ENCODE measurements at places on chromosomes 12 and 14.
A peak's percentile ranks its signal among the peaks of the same experiment; 100 is the strongest.

DNA sequence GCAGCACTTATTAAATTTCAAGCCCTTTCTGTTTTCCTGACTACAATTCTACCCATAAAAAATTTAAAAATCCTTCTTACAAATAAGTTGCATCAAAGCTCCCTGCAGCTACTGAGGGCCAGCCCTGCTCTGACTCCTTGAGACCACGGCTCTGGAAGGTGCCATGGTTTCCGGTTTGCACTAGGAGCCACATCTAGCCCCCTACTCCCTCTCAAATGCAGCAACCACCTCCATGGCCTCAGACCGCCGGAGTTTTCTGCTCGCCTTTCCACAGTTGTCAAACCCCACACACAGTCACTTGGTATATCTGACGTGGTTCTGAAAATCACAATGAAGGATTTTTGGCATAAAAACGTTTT is 30.1 kb downstream of the P2RX4 start:
- H3K4me1 ChIP-seq = peaks cover 5% of the 10 kb centered on the region
- H3K27me3 ChIP-seq = no peaks in the 10 kb centered on the region
- peaks cover 19% of the 10 kb centered on the region for H3K36me3 ChIP-seq
- H3K4me3 ChIP-seq = no peak overlapping the region

DNA sequence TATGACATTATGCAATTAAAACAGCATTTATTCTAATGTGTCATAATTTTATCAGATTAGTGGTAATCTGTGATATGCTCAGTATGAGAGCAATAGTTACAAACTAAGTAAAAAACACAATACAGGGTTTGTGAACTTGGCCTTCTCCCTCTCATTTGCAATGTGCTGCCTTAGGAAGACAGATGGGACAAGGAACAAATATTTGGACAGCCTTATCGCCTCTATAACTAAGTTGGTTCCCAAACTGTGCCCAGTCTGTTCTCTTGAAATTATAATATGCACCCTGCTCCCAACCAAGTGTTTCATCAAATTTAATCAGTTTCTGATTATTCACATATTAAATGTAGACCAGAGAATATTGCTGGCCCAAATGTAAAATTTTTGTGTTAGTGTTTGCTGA is 22.7 kb downstream of the MGST1 start:
- H3K36me3 ChIP-seq = peaks cover 2% of the 10 kb centered on the region
- no peaks in the 10 kb centered on the region for H3K27me3 ChIP-seq
- DNase-seq = no peak
- H3K27ac ChIP-seq = no peak overlapping the region

DNA sequence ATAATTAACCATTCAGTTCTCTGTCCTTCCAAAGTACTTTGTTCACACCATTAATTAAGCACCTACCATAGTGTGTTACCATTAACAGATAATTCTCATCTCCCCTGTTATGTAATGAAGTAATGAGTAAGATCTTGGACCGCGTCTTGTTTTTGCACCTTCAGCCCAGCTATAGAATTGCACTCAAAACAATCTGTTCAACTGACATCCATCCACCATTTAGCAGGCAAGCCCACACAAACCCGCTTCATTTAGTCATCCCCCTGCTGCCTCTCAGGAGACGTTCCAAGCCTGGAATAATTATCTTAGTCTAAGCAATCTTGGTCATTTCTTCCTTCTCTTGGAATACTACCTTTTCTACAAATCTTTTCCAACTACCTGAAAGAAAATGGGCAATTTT is 74.4 kb downstream of the DUSP16 start:
- no peak overlapping the region for H3K27ac ChIP-seq
- H3K36me3 ChIP-seq = peaks cover 5% of the 10 kb centered on the region
- no peak overlapping the region for H3K4me3 ChIP-seq
- DNase-seq = no peak
- H3K27me3 ChIP-seq = no peaks in the 10 kb centered on the region
- no peaks in the 10 kb centered on the region for H3K4me1 ChIP-seq

GRCh38 chr14:105664691-105665090 is 138.3 kb downstream of the TMEM121 start:
- no peak overlapping the region for H3K27ac ChIP-seq
- H3K27me3 ChIP-seq = no peaks in the 10 kb centered on the region

- peak overlapping the region; percentile 64 for H3K27ac ChIP-seq
- H3K4me1 ChIP-seq = peaks cover 20% of the 10 kb centered on the region
- H3K4me3 ChIP-seq = no peak overlapping the region
- DNase-seq = no peak
- peaks cover 12% of the 10 kb centered on the region for H3K36me3 ChIP-seq
Measured at GRCh38 chr12:6384499-6385436, 806 bp downstream of the LTBR start.

- H3K4me1 ChIP-seq = no peaks in the 10 kb centered on the region
- H3K27ac ChIP-seq = no peak overlapping the region
- DNase-seq = no peak
- no peaks in the 10 kb centered on the region for H3K27me3 ChIP-seq
Measured at GRCh38 chr14:88592031-88592430, 29.2 kb downstream of the ZC3H14 start.

- no peaks in the 10 kb centered on the region for H3K27me3 ChIP-seq
- H3K4me1 ChIP-seq = no peaks in the 10 kb centered on the region
- no peak for DNase-seq
- H3K36me3 ChIP-seq = no peaks in the 10 kb centered on the region
- no peak overlapping the region for H3K4me3 ChIP-seq
- H3K27ac ChIP-seq = no peak overlapping the region
Measured at GRCh38 chr12:128707488-128707887, 116.3 kb downstream of the SLC15A4 start.

DNA sequence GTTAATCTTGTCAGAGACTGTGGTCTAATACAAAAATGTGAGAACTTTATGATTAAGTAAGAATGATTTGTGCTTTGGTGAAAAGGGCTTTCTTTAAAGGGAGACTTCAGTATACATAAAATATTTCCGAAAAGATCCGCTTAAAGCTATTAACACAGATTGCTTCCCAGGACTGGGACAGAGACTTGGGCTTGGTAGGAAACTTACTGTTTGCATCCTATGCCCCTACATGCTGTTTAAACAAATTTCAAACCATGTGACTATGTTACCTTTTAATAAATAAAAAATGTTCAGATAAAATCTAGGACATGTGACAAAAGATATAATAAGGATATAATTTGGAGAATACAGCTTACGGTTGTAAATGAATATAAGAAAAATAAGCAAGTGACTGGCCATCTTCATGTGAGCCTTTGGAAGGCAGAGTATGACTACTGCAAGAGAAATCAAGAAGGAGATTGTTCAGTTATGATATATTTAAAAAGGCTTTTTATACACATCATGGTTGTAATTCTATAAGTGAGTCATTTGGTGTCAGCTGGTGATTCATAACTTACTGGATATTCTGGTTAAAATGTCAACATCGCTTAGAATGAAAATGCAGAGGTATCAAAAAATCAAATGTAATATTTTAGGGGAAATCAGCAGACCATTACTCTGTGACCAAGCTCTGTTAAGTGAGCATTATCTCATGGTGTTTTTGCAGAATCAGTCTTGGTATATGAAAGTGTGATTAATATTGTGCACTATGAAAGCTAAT is 234.7 kb upstream of the E2F7 start:
- no peak for DNase-seq
- H3K36me3 ChIP-seq = no peaks in the 10 kb centered on the region
- no peak overlapping the region for H3K27ac ChIP-seq
- H3K27me3 ChIP-seq = no peaks in the 10 kb centered on the region
- no peaks in the 10 kb centered on the region for H3K4me1 ChIP-seq
- H3K4me3 ChIP-seq = no peak overlapping the region

- no peaks in the 10 kb centered on the region for H3K36me3 ChIP-seq
- no peaks in the 10 kb centered on the region for H3K27me3 ChIP-seq
- H3K27ac ChIP-seq = no peak overlapping the region
- H3K4me1 ChIP-seq = no peaks in the 10 kb centered on the region
Measured at GRCh38 chr14:35789651-35790050, 19.4 kb downstream of the RALGAPA1 start.

DNA sequence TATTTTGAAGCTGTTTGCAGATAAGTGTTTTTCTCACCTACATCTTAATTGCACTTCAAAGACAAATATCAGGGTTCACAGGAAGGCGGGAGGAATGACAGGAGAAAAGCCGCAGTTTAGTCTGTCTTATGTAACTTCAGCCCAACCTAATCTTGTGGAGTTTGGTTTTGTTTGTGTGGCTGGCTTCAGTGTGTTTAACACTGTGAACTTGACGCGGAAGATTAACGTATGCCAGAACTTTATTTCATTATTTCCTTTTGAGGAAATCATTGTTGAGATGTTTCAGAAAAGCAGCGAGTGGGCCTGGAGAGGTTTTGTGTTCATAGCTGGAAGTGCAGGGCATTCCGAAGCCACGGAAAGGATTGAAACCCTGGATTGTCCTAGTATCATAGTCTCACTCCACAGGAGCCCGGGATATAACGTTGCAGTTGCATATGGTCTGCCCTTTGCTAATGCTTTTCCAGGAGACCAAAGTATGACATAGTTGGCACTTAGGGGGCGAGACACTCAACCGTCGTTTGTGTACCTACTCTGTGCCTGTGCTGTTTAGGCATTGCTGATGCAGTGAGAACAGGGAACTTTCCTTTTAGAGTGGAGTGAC is 2.0 kb downstream of the PELI2 start:
- H3K27me3 ChIP-seq = peaks cover 6% of the 10 kb centered on the region
- no peak overlapping the region for H3K27ac ChIP-seq
- H3K36me3 ChIP-seq = no peaks in the 10 kb centered on the region
- H3K4me1 ChIP-seq = no peaks in the 10 kb centered on the region
- no peak for DNase-seq

GRCh38 chr12:618605-619004 is 44.6 kb downstream of the NINJ2 start:
- H3K27ac ChIP-seq = no peak overlapping the region
- H3K4me3 ChIP-seq = no peak overlapping the region
- no peaks in the 10 kb centered on the region for H3K27me3 ChIP-seq
- peaks cover 13% of the 10 kb centered on the region for H3K4me1 ChIP-seq
- H3K36me3 ChIP-seq = no peaks in the 10 kb centered on the region

GRCh38 chr12:55996201-55996714 is 818 bp upstream of the SUOX start:
- H3K36me3 ChIP-seq = peaks cover 33% of the 10 kb centered on the region
- no peak overlapping the region for H3K27ac ChIP-seq
- peaks cover 7% of the 10 kb centered on the region for H3K4me1 ChIP-seq
- no peaks in the 10 kb centered on the region for H3K27me3 ChIP-seq

DNA sequence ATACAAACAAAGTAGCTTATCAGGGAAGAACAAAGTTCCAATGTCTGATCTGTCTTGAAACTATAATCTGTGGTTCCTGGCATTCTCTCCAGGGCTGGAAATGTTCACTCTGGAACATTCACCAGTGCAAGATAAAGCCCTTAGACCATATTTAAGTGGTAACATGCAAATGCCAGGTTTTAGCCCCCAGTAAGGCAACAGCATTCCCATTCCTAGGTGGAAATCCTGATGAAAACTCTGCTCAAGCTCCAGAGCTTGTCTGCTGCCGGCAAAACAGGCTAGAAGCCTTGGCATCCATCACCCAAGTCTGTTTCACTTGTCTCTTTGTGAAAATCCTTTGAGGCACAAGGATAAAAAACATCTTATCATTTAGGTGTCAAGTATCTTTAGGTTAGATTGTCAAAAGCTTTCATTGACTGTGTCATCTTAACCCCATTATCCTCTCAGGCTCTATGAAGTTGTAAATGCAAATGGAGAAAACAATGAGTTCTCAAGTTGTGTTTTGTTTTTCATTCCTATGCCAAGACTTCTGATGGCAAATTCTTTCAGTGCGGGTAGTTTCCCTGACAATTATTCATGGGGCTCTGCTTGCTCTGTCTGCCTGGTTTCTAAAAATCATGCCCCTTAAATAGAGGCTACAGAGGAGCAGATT is 344.7 kb downstream of the NELL2 start:
- H3K27ac ChIP-seq = no peak overlapping the region
- H3K27me3 ChIP-seq = no peaks in the 10 kb centered on the region
- H3K4me3 ChIP-seq = no peak overlapping the region
- no peak for DNase-seq

GRCh38 chr14:49206828-49207227 is 379.4 kb downstream of the RPS29 start:
- no peak for DNase-seq
- H3K36me3 ChIP-seq = no peaks in the 10 kb centered on the region
- no peak overlapping the region for H3K4me3 ChIP-seq
- H3K4me1 ChIP-seq = no peaks in the 10 kb centered on the region
- no peak overlapping the region for H3K27ac ChIP-seq
- H3K27me3 ChIP-seq = no peaks in the 10 kb centered on the region

- no peaks in the 10 kb centered on the region for H3K36me3 ChIP-seq
- H3K4me1 ChIP-seq = no peaks in the 10 kb centered on the region
- no peak for DNase-seq
- H3K27me3 ChIP-seq = no peaks in the 10 kb centered on the region
- no peak overlapping the region for H3K27ac ChIP-seq
- H3K4me3 ChIP-seq = no peak overlapping the region
Measured at GRCh38 chr12:44720265-44720664, 155.8 kb downstream of the NELL2 start.

DNA sequence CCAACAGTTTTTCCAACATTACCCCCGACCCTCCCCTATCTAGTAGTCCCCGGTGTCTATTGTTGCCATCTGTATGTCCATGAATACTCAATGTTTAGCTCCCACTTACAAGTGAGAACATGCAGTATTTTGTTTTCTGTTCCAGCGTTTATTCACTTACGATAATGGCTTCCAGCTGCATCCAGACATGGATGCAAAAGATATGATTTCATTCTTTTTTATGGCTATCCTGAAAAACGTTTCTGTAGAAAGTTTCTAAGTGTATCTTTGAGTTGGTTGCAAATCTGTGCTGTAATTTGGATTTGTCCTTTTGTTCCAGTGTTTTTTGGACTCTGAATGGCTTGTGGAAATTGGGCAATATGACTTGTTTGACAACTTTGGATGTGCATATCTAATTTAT is 11.7 kb downstream of the SP1 start:
- no peak for DNase-seq
- no peaks in the 10 kb centered on the region for H3K27me3 ChIP-seq

- H3K36me3 ChIP-seq = no peaks in the 10 kb centered on the region
- no peak overlapping the region for H3K4me3 ChIP-seq
- H3K27me3 ChIP-seq = peaks cover 9% of the 10 kb centered on the region
- no peak overlapping the region for H3K27ac ChIP-seq
Measured at GRCh38 chr12:131378176-131378842, 332.6 kb upstream of the SFSWAP start.

DNA sequence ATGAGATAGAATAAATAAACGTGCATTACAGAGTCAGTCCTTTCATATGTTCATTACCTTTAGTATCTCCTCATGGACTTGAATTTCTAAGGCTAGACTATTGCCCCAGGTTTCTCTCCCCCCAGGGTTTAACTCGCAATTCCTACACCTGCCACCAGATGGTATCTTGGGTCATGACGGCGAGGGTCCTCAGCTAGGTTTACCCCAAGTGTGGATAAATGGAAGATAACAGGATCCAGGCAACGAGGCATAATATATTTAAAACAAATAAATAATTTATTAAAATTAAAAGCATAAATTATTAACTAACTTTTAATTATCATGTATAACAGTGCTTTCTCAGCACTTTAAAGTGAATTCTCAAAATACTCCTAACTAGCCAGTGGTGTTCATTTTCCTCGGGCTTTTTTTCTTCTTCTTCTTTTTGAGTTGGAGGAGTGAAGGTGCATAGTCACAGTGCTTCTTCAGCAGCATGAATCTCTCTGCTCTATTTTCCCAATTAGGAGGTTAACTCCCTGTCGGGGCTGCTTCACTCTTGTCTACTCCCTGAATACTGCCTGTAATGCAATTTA is 243.5 kb upstream of the CAND1 start:
- no peak overlapping the region for H3K4me3 ChIP-seq
- DNase-seq = peak; percentile 77
- no peaks in the 10 kb centered on the region for H3K36me3 ChIP-seq
- H3K27ac ChIP-seq = no peak overlapping the region
- H3K4me1 ChIP-seq = peaks cover 4% of the 10 kb centered on the region

- peaks cover 13% of the 10 kb centered on the region for H3K4me1 ChIP-seq
- peak; percentile 61 for DNase-seq
- peaks cover 2% of the 10 kb centered on the region for H3K36me3 ChIP-seq
- no peaks in the 10 kb centered on the region for H3K27me3 ChIP-seq
Measured at GRCh38 chr12:56628671-56629458, 1.3 kb downstream of the BAZ2A start.
